ENCODE measurements at places on chromosomes 4 and X. TPM values are rescaled to one million over a fixed set of nuclear protein-coding genes. Genes with fewer than 3 reads are reported as not detected.

DNA sequence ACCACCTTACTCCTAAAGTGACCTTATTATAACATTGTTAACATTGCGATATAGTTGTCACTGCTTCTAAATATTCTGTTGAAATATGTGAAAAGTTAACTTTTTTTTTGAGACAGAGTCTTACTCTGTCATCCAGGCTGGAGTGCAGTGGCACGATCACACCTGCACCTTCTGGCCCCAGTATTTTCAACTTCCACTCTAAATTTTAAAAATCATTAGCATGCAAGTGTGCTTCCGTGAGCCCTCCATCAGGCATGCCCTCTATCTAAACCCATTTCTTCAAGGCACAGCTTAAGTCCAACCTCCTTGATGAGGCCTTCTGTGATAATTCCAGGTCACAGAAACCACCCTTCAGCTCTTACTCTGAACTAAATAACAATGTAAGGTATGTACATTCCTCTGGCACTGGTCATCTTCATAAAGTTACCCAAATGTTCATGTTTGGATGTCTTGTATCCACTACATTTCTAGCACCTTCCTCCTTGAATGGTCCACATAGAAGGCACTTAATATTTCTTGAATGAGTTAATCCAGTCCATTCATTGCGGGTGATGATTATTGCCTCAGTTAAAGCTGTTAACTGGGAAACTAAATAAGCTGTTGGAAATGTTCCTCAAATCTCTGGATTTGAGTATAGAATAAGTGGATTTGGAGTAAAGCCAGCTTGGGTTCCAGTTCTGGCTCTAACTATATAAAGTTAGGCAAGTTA, 38.6 kb upstream of the TMEM131L start:
- peak overlapping the region; percentile 3 for H3K27ac ChIP-seq
- peaks cover 60% of the 10 kb centered on the region for H3K4me1 ChIP-seq
- DNase-seq = no peak

DNA sequence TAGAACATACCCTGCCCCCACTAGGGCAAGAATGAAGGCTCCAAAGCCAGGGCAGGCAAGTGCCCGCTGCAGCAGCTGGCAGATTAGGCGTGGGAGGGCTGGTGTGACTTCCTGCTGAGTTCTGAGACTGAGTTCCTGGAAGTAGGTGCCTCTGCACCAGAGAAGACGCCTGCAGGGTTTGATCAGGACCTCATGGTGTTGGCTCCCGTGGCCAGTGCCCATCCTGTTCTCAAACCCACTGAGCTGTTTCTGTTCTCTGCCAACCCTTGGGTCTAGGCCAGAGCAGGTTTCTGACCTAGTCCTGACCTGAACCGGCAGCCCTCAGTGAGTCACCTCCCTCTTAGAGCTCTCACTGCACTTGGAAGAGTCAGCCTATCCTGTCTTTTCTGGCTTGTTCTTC, 220.7 kb downstream of the HS6ST2 start:
- peak; percentile 79 for DNase-seq
- no peaks in the 10 kb centered on the region for H3K36me3 ChIP-seq
- H3K27ac ChIP-seq = peak overlapping the region; percentile 55

DNA sequence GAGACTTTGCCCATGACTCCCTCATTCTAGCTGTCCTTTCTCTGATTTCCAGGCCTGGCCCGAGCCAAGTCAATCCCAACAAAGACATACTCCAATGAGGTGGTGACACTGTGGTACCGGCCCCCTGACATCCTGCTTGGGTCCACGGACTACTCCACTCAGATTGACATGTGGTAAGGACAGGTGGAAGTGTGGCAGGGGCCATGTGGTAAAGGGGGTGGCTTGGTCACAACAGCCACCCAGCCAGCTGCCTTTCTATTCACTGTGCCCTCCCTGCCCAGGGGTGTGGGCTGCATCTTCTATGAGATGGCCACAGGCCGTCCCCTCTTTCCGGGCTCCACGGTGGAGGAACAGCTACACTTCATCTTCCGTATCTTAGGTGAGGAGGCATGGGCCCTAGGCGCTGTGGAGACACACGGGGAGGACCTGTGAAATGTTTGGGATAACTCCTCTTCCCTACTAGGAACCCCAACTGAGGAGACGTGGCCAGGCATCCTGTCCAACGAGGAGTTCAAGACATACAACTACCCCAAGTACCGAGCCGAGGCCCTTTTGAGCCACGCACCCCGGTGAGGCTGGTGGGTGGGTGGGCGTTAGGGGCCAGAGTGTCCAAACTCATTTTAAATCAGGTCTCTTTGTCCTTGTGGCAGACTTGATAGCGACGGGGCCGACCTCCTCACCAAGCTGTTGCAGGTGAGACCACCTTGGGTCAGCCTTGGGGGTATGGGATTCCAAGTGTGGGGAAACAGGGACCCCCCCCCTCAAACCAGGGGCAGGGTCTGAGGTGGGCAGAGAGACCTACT, 6.1 kb upstream of the USP11 start:
- H3K36me3 ChIP-seq = peaks cover 30% of the 10 kb centered on the region
- no peak overlapping the region for H3K27ac ChIP-seq
- H3K4me1 ChIP-seq = peaks cover 6% of the 10 kb centered on the region

GRCh38 chr4:73990988-73991741, 3.2 kb upstream of the PPBP start:
- DNase-seq = no peak
- no peak overlapping the region for H3K27ac ChIP-seq
- H3K4me1 ChIP-seq = no peaks in the 10 kb centered on the region

- peak overlapping the region; percentile 82 for H3K27ac ChIP-seq
- no peak overlapping the region for H3K4me3 ChIP-seq
- peaks cover 32% of the 10 kb centered on the region for H3K4me1 ChIP-seq
Observed at GRCh38 chr4:122583906-122584305, 37.0 kb downstream of the IL21 start.

- no peaks in the 10 kb centered on the region for H3K36me3 ChIP-seq
- no peaks in the 10 kb centered on the region for H3K4me1 ChIP-seq
- DNase-seq = no peak
- no peaks in the 10 kb centered on the region for H3K27me3 ChIP-seq
Observed at GRCh38 chr4:124152132-124152531, 560.4 kb downstream of the ANKRD50 start.

GLRA2 gene
- not detected for total RNA-seq

- H3K27ac ChIP-seq = peak overlapping the region; percentile 34
- no peaks in the 10 kb centered on the region for H3K27me3 ChIP-seq
- H3K36me3 ChIP-seq = peaks cover 50% of the 10 kb centered on the region
- peaks cover 63% of the 10 kb centered on the region for H3K4me1 ChIP-seq
Observed at GRCh38 chr4:2814627-2815270, 21.9 kb downstream of the SH3BP2 start.

DNA sequence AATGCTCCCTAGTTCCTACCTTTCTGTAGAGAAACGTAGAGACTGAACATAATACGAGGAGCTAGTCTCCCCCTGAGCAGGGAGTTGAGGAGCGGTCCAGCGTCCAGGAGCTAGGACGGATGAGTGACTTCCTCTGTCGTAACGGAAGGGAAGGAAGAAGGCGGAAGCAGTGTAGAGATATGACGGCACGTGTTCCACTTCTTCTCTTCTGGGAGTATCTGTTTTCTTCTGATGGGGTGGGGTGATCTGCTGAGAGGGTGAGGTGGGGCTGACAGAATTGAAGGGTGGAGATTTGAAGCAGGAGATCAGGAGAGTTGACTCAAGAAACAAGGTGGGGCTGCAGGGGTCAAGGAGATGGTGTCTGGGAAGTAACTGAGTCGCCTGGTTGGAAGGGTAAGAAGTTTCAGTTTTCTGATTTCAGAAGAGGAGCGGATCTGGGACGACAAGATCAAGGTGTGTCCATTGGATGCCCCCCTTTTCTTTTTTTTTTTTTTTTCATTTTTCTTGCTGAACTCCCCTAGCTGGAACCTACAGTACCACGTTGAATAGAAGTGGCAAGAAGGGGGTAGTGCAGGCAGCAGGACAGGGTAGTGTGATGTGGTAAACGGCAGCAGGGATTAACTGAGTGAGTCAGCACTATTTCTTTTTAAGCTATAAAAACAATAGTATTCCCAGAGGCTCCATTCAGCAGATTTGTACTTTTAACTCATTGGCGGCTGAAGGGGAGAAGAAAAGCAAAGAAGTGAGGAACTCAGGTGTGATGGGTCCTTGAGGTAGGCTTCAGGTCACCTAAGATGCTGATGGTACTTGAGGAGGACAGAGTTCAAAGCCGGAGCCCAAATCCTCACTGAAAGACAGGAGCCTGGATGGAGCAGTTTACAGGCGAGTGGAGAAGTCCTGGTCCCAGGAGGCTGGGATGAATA, 50.8 kb upstream of the SETD7 start:
- peaks cover 5% of the 10 kb centered on the region for H3K36me3 ChIP-seq
- H3K27me3 ChIP-seq = no peaks in the 10 kb centered on the region
- H3K27ac ChIP-seq = peak overlapping the region; percentile 80
- peak overlapping the region; percentile 63 for H3K4me3 ChIP-seq
- peak; percentile 13 for DNase-seq

GRCh38 chrX:109155161-109155560, 326.7 kb downstream of the GUCY2F start:
- DNase-seq = no peak
- H3K4me3 ChIP-seq = no peak overlapping the region
- no peaks in the 10 kb centered on the region for H3K27me3 ChIP-seq
- no peak overlapping the region for H3K27ac ChIP-seq

HSPA4L gene
- 4.6 TPM for total RNA-seq

DNA sequence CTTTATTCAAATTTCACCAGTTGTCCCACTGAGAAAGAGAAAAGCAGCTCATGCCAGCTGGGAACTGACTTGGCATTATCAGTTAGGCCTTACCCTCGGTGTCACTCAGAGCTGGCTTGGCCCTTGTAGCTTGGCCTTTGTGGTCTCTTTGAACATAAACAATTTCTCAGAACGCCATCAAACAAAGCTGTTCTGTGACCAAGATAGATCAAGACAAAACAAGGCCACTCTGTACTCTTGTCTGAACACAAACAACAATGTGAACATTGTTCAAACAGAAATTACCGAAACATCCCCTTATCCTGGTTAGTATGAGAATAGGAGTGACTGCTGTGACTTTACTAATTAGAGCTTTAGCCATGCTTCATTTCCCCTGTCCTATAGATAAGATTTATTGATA, 57.2 kb downstream of the DIPK2B start:
- H3K27ac ChIP-seq = no peak overlapping the region
- DNase-seq = no peak
- no peaks in the 10 kb centered on the region for H3K27me3 ChIP-seq
- no peaks in the 10 kb centered on the region for H3K36me3 ChIP-seq
- no peaks in the 10 kb centered on the region for H3K4me1 ChIP-seq

MAGEA3 gene
- not detected for total RNA-seq

MAGEA11 gene
- total RNA-seq = not detected

DNA sequence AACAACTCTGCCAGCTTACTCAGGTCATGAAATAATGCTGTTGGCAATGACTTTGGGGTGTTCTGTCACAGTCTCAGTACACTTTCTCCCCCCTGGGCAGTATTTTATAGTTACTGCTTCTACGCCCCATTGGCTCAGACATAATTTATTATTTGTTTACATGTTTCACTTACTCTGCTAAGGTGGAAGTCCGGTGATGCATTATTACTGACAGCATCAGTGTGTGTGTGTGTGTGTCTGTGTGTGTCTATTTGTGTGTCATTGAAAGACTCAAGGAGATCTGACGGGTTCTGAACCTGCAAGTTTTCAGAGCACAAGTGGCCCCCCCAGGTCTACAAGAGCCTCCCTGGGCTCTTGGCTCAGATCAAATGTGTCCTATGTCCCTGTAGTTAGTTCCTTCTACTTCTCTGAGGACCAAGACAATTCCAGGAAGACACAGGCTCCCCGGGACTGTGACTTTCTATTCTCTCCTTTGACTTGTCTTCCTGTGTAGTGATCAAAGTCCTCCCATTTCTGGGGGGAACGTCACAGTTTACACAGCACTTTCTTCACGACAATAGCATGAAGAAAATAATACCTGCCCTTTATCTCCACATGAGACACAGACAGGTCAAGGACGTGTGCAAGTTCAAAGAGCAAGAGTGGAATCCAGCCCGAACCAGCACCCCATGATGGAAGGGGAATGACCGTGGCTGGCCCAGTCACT, 283.7 kb upstream of the GATB start:
- DNase-seq = no peak
- peaks cover 4% of the 10 kb centered on the region for H3K4me1 ChIP-seq
- H3K27me3 ChIP-seq = no peaks in the 10 kb centered on the region
- no peak overlapping the region for H3K4me3 ChIP-seq

- DNase-seq = no peak
- peaks cover 5% of the 10 kb centered on the region for H3K36me3 ChIP-seq
- peak within 1 kb of the TSS; percentile 95 for H3K27ac ChIP-seq
- peak within 1 kb of the TSS; percentile 95 for H3K4me3 ChIP-seq
Observed at GRCh38 chrX:136497556-136498052, at the start of gene HTATSF1. HTATSF1 (plus strand) TSS chrX:136497592; CDS start chrX:136497685, 93 bp downstream.

DNAAF6 gene
- not detected for total RNA-seq

DNA sequence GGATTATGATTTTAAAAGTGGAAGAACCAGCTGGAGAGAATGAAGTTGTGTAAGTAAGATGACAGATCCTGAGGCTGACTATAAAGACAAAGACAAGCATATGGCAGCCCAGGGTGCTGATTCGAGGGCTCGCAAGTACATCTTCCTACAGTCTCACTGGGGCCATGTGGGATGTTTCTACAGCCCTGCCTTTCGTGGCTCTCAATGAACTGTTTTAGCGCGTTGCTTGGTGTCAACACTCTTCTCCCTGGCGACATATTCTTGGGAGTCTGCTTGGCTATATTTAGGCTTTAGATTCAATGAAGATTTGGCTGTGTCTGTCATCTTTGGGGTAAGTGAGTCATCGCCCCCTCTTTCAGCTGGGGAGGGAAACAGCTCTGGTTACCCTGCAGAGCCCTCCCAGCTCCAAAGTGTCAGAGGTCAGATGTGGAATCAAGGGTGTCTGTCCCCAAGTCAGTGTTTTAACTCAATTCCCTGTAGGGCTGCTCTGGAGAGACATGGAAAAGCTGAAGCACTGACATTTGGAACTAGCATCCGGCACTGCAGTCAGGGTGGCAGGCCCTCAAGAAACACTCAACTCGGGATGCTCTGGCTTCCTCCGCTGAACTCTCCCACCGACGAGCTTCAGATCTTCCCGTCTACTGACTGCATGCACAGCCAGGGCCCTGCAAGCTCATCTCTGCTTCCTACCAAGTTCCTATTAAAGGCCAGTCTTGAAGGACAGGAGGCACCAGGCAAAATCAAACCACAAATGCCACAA, 65.7 kb downstream of the GATB start:
- H3K4me3 ChIP-seq = no peak overlapping the region
- DNase-seq = no peak
- H3K4me1 ChIP-seq = no peaks in the 10 kb centered on the region
- no peaks in the 10 kb centered on the region for H3K27me3 ChIP-seq

GRCh38 chr4:103303011-103303410, 104.9 kb upstream of the CENPE start:
- no peak for DNase-seq
- H3K36me3 ChIP-seq = no peaks in the 10 kb centered on the region
- H3K27ac ChIP-seq = no peak overlapping the region
- H3K4me3 ChIP-seq = no peak overlapping the region

DNA sequence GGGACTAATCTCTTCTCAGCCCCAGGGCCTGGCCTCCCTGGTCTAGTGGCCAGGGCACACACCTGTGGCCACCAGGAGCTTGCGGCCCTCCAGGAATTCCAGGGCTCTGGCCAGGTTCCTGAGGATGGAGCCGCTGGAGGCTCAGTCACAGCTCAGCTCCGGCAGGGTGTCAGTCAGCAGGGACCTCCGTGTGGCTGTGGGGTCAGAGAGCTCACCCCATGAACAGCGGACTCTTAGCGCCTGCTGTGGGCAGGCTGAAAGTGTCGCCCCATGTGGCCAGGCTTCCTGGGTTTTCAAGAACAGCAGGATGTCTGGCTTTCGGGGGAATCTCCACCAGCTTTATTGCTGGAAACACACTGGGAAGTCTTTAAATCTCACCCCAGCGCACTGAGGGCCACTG, 19.3 kb upstream of the SH3TC1 start:
- H3K4me3 ChIP-seq = no peak overlapping the region
- DNase-seq = no peak
- peaks cover 3% of the 10 kb centered on the region for H3K4me1 ChIP-seq
- no peak overlapping the region for H3K27ac ChIP-seq
